Stimulated activated CD4-positive, alpha-beta T cell treated with anti-CD3 and anti-CD28 coated beads, Interleukin-2, amount 100 ng/mL, for 24 hours (primary cell): ENCODE measurements at places on chromosomes 2 and 18.
A peak's percentile ranks its signal among the peaks of the same experiment; 100 is the strongest.

GRCh38 chr18:49162226-49162864, 211.6 kb upstream of the SMAD7 start:
- no peak for DNase-seq

DNA sequence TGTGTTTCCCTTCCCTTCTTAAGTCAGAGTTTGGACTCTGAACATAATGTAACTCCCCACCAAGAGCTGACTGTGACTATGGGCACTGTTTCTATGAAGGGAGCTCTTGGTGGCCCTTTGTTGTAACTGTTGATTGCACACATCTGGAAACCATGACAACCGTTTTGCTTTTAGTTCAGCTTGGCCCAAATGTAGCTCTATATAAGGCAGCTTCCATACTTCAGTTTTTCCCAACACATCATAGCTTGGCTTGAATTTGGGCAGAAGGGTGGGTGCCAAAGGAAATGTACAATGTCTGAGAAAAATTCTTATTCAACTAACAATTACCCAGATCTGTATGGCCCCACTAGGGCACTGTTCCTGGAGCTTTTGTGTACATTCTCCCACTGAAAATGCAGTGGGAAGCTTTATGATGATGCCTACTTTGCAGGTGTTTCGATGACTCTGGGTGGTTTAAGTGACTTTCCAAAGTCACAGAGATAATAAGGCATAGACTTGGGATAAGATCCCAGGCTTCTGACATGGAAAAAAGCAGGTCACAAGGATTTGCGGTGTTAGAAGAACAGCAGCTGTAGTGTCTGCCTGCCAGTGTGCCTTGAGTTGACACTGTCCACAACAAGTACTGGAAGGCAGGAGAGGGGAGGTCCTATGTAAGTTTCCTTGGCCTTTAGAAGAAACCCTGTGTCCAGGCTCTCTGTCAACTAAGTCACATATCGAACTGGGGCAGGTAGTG, 2.4 kb upstream of the CETN1 start:
- DNase-seq, result no peak

DNA sequence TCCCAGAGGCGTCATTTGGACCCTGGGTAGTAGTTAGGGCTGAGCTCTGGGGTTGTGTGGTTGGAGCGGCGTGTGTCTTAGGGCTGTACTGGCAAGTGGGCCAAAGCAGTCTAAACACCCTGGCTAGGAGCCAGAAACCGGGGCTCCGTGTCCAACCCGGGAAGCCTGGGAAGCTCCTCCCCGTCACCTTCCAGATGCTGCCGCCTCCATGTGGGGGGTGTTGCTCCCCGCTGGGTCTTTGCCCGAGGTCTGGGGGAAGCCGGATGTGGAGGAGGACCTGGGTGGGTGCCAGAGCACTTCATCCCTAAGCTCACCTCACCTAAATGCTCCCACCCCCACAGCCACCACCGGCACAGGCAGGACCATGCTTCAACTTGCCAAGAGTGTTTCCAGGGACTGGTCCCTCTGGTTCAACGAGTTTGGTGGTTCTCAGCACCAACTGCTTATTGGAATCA, 25.4 kb downstream of the TET3 start:
- DNase-seq, result no peak

DNA sequence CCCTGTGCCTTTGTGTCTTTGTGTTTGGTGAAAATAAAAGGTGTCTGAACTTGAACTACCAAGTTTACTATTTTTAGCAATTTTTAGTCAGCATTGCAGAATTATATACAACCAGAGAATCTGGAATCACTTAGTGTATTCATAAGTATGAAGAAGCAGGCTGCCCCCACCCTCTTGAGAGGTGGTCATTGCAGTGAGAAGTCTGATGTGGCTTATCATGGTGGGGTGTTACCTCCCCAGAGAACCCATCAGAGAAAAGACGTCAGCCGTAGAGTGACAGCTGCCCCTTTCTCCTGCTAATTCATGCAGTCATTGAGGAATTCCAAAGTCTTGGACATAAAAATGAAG, 66.0 kb downstream of the BOLA3 start:
- DNase-seq, result no peak

DNA sequence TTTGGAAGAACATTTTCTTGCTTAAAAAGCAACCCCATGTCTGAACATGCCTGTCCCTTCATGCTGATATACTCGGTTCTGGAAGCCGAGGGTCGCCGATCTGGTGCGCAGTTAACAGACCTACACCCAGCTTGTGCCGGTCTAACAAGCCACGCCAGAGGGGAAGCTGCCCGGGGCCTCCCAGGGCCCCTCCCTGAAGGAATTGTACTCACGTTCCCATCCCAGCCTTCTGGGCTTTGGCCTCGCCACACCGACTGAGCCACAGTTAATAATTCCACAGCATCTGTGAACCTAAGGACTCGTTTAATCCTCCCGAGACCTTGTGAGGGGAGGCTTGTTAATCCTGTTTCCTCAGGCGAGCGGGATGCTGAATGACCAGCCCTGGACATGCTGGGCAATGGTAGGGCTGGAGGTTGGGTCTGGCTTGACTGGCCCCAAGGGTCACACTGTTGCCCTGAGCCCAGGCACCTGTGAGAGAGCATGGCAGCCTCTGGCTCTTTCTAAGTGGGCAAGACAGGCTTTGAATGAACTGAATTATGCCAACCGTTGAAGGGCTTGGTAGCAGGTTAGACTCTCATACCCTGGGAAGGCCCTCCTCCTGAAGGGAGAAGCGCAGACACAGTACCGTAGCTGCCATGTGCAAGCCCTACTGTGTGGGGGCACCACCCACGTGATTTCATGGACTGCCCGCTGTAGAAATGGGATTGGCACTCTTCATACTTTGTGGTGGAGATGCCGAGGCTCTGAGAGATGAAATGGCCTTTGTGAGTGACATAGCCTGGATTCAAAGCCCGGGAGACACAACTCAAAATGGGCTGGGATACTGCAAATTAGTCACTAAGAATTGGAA, 27.9 kb upstream of the ODC1 start:
- DNase-seq, result no peak

GRCh38 chr2:159600752-159601151, 15.6 kb downstream of the BAZ2B start:
- DNase-seq, result no peak

GRCh38 chr2:176206682-176207081, 18.2 kb downstream of the HOXD1 start:
- DNase-seq, result no peak

DNA sequence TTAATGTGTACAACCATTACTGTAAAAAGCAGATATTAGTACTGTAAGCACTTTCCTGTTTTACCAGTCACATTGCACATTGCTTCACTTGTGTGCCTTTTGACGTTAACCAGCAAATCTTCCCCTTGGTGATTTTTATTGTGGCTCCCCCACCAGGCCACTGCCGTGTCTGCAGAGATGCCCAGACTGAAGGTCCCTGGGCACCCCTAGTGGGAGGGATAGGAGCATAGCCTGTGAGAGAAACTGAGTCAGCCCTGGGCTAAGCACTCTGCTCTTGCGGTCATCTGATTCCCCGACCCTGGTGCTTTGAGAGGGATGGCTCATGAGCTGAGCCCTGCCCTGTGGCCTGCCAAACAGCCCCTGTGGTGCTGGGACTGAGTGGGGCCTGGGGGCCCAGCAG, 73.4 kb downstream of the INPP4A start:
- peak; percentile 59 for DNase-seq
